ENCODE measurements at places on chromosomes 16 and 17.

GRCh38 chr17:9052921-9053320 is 31.6 kb downstream of the NTN1 start:
- DNase-seq: no peak

DNA sequence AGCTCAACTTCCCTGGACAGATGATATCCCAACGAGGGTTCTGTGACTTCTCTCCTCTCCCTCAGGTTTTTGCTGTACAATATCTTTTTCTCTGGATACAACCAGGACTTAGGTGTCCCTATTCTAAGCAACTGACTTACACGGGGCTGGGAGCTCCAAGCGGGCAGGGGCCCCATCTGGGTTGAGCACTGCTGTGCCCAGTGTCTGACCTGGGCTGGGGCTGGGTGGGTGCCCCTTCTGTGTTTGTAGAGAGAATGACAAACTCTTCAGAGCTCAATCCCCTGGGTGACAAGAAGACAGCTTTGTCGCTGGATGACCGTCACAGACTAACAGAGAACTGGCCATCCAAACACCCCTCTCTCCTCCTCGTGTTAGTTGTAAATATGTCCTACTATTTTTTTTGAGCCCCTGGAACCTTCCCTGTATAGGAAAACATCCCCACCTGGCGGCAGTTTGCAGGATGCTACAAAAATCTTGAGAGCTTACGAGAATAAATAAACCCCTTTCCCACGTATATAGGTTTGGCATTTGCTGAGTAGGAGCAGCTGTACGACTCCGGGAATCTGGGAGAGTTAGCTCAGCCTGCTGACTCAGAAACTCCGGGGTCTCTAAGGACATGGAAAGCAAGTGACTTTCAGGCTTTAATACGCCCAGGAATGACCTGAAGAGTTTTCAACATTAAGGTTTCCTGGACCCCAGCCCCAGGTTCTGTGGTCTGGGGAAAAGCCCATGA is 23.7 kb upstream of the RCVRN start:
- no peak for DNase-seq

- DNase-seq: no peak
These were observed 10.6 kb downstream of the AARSD1 start for GRCh38 chr17:42953669-42954068.

DNA sequence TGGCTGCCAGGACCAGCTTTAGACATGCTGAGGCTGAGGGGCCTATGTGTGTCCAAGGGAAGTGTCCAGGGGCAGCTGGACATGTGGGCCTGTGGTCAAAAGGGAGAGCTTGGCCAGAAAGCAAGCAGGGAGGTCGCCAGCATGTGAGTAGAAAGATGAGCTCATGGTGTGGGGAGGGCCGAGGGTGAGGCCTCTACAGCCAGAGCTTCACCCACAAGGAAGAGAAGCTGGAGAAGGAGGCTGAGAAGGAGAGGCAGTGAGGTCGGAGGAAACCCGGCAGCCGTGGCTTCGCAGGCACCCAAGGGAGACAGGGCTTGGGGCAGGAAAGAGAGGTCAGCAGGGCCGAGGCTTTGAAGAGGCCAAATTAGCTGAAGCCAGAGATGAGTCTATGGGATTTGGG is 4.0 kb upstream of the HSD11B2 start:
- no peak for DNase-seq

- no peak for DNase-seq
These were observed 2.4 kb upstream of the MTSS2 start for GRCh38 chr16:70688246-70688742.

DNA sequence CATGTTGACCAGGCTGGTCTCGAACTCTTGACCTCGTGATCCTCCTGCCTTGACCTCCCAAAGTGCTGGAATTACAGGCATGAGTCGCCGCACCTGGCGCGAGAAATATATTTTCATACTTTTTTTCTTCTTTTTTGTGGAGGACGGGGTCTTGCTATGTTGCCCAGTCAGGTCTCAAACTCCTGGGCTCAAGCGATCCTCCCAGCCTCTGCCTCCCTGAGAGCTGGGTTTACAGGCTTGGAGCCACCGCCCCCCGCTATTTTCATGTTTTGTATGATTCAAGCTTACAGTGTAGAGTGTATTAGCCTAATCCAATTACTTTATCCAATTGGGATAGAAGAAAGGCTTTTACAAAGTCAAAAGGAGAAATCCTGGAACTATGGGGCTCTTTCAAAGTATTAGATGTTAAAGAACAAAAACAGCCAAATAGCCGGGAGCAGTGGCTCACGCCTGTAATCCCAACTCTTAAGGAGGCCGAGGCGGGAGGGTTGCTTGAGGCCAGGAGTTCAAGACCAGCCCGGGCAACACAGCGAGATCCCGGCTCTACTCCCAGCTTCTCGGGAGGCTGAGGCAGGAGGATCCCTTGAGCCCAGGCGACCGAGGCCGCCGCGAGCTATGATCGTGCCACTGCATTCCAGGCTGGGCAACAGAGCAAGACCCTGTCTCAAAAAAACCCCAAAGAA is 1.4 kb upstream of the MAP1LC3B start:
- DNase-seq: no peak

DNA sequence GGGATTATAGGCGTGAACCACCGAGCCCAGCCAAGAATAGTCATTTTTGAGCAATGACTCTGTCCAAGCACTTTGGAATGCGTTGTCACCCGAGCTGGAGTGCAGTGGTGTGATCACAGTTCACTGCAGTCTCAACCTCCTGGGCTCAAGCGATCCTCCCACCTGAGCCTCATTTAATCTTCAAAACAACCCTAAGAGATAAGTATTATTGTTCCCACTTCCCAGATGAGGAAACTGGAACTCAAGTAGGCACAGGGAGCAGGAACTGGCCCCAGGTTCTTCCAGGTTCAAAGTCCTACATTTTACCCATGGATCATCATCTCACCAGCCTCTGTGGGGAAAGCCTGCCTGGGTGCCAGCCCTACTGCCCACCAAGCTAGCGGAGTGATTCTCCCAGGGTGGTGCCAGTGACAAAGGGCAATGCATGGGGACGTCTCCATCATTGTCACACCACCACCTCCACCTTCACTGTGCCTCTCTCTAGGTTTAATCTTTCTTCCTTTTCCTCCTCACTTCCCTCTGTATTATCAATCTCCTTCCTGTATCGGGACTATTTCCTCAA is 11.3 kb upstream of the RNF157 start:
- no peak for DNase-seq

DNA sequence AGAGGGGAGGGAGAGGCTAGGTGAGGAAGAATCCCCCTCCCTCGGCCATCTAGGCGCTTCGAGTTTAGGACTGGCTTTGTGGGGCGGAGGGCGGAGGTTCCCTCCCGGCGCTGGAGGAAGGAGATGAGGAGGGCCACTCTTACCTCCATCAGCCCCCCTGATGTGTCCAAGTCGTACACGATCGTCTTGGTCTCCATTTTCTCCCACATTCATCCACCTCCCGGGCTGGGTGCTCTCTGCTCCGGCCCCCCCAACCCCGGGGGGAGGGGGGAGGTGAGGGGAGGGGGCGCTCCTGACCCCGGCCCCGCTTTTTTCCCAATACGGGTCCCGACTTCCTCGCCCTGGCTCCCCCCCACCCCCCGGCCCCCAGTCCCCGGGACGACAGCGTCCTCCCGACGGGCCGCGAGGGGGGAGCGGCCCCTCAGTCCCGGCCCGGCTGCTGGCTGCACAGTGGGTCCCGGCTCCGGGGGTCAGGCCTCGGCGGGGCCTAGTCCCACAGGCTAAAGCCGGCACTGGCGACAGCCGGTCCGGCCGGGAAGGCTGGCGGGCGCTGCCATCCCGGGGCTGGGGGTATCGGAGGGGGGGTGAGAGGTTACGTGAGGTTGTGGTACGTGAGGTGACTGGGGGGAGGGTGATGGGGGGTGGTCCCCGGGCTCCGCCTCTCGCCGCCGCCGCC is 428 bp downstream of the PHF12 start:
- DNase-seq: no peak

DNA sequence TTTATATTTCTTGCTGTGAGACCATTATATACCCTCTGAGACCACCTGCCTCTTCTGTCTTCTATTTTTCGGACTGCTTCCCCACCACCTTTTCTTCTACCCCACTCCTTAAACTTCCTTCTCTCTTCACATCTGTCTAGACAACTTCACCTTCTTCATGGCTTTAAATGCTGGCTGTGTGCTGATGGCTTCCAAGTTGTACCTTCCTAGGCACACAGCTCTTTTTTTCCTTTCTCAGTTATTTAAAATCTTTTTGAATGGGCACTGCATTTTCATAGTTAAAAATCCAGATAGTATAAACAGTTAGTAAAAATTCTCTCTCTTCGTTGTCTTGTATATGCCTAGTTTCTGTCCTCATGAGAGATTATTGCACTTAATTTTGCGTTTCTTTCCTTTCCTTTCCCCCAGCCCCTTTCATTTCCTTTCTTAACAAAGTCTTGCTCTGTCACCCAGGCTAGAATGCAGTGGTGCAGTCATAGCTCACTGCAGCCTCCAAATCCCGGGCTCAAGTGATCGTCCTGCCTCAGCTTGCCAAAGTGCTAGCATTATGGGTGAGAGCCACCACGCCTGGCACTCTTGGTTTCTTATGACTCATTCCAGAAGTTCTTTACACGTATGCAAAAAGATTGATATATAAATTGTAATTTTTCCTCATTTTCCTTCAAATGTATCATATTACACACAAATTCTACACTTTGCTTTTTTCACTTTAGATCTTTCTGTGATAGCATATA is 114.3 kb downstream of the NPIPB5 start:
- DNase-seq: no peak

GRCh38 chr17:52451294-52451861 is 292.9 kb upstream of the CA10 start:
- no peak for DNase-seq

DNA sequence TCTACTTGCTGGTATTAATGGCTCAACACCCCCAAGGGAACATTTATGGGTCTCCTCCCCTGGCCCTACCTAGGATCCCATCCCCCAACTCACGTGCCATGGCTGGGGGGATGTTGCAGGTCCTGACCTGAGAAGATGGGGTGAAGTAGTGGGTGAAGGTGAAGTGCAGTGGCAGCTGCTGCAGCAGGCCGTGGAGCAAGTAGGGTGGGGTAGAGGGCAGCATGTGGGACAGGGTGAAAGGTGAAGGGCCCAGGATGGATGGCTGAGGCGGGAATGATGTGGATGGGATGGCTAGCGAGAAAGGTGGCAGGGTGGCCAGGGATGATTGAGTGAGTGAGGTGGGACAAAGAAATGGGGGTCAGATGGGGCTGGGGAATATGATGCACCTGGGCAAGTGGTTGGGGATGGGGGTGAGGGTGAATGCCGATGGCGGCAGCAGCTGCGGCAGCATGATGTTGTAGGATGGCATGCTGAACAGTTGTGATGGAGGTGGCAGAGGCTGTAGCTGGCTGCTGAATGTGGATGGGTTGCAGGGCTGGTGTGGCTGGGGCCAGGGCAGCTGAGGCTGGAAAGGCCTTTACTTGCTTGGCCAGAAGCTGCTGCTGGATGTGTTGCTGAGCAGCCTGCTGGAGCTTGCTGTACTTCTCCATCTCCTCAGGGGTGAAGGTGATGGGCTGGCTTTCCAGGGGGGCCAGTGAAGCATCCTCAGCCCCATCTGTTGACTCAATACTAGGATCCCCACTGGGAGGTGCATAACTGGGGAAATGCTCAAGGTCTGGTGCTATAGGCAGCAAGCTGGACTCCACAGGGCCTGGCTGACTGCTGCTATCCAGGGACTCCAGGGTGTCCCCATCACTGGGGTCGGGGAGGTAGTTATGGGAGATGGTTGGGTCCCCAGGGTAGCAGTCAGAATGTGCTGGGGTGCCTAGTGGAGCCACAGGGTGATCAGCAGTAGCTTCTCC is 8.3 kb upstream of the ITGA2B start:
- no peak for DNase-seq

DNA sequence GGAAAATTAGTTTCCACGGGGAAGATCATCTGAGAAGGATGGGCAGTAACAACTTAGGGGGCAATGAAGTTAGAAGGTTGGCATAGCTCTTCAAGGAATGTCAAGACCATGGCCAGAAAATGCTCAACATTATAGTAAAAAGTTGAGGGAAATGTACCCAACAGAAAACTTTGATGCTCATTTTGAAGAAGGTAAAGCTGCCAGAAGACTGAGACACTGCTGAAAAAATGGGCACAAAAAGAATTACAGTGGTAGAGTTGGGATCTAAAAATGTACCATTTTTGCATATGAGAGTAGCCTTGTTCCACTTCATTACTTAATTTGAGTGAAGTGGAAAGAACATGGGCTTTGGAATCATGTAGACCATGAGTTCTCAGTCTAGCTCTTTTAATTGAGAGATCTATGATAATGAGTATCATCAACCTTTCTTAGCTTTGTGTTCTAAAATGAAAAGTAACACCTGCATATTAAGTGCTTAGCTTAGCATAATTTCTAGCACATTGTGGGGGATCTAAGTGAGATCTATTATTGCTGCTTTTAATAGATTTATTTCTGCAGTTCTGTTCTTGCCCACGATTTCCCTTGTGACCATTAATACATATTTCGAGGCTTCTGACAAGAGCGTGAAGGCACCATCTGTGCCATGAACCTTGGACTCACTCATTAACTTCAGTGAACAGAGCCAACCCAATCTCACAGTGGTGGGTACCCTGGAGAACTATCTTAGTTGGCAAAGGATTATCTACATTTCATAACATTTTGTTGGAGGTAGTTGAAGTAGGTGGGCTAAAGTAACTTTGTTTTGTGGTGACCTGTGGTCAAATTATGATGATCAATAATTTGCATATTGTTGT is 3.0 kb downstream of the NACA2 start:
- DNase-seq: no peak

DNA sequence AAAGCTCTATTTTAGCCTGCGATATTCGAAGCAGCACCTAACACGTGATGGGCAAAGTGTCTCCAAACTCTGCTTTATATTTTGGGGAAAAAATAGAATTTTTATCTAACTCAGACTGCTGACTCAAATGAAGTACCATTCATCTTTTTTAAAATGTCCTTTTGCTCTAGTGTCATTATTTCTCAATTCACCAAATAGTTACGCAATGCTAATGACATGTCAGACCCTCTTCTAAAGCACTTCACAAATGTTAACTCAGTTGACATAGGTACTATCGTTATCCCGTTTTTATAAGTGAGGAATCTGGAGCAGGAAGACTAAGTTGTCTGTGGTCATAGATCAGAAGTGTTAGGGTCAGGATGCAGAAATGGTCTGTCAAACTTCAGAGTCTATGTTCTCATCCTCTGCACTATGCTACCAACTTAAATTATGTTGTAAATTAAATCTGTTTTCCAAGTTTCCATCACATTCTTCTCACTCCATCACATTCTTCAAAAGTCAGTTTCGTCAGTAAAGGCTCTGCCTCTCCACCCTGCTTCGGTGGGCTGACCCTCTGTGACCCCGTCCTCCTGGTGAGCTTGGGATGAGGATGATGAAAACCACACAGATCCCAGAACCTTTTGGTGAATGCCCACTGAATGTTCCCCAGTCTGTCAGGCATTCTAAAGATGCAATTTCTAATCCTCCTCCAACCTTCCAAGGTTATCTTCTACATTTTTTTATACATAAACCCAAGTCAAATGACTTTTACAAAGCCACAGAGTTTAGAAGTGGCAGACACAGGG is 102.8 kb downstream of the ADAMTS18 start:
- DNase-seq: no peak

- DNase-seq: no peak
These were observed 390 bp downstream of the ZNRF1 start for GRCh38 chr16:74999219-74999608.

- DNase-seq: no peak
These were observed 178.3 kb upstream of the CA10 start for GRCh38 chr17:52336796-52337195.

- no peak for DNase-seq
These were observed 1.9 kb upstream of the HOXB5 start for GRCh38 chr17:48595278-48595999.

All from stimulated activated CD4-positive, alpha-beta T cell treated with anti-CD3 and anti-CD28 coated beads, Interleukin-12 subunit alpha, Interleukin-12 subunit beta, amount 100 ng/mL, for 48 hours (primary cell).